ENCODE measurements at places on chromosomes 7 and 10.

- DNase-seq = no peak
Measured at GRCh38 chr10:120998251-120998650, 147.1 kb downstream of the WDR11 start.

DNA sequence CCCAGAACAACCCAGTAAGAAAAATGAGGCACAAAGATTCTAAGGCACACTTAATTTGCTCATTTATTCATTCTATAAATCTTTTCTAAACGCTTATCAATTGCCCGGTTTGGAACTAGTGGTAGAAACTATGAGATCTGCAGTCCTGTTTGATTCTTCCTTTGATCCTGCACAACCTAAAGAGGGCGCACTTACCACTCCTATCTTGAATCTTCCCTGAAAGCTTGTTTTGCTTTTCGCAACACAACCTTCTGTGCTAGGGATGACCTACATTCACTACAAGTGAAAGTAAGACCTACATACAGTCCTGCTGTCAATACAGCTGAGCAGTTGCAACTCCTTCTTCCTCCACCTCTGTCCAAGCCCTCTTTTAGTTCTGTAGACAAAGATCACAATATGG is 12.6 kb upstream of the ARL4A start:
- DNase-seq = no peak

- no peak for DNase-seq
Measured at GRCh38 chr10:112389271-112389822, 15.4 kb downstream of the ACSL5 start.

DNA sequence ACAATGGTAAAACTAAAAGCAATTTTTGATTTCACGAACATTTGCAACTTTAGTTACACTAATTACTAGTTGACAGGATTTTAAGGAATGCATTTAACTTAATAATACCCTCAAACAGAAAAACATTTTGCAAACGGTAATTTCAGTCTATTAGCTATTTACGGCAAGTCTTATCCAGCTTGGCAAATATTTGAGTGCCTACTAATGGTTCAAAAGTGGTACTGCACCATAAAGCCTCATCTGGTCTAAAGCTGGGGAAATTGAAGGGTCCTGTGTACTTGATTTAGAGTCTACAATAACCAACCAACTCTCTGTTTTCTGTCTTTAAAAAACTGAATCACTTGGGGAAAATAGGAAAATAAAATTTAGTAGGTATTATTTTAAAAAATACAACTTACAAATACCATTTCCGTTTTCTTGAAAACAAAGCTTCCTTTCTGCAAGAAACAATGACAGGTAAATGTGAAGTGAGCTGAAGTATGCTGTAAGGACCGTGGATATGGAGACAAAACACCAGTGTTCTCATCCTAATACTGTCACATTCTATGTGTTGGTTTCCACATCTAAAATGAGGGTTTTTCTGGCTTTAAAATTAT is 142.3 kb downstream of the VPS50 start:
- peak; percentile 8 for DNase-seq

DNA sequence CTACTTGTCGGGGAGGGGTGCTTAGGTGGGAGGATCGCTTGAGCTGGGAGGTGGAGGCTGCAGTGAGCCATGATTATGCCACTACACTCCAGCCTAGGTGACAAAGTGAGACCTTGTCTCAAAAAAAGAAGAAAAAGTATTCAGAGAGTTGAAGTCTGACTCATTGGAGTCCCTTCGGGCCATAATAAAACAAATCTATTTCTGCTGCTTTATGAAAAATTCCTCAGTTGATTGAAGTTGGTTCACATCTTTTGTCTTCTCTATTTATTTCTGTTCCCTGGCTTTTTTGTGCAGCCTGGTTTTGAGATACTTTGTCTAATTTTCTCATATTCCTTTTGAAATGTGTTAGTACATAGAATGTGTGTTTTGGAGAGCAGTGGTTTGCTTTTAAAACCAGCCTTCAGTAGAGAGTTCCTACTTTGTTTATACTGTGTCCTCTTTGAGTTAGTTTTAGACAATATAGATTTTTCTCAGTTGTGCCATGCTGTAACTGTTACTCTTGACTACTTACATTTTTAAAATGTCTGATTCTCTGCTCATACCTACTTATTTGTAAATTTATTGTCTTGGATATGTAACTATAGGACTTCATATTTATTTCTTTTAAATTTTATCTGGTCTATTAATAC is 36.7 kb downstream of the LUC7L2 start:
- DNase-seq = no peak

GRCh38 chr10:11546581-11546980 is 64.9 kb downstream of the USP6NL start:
- no peak for DNase-seq

- DNase-seq = no peak
Measured at GRCh38 chr7:157301610-157302120, 35.1 kb upstream of the DNAJB6 start.

GRCh38 chr7:110612680-110613079 is 478.2 kb upstream of the LRRN3 start:
- no peak for DNase-seq

DNA sequence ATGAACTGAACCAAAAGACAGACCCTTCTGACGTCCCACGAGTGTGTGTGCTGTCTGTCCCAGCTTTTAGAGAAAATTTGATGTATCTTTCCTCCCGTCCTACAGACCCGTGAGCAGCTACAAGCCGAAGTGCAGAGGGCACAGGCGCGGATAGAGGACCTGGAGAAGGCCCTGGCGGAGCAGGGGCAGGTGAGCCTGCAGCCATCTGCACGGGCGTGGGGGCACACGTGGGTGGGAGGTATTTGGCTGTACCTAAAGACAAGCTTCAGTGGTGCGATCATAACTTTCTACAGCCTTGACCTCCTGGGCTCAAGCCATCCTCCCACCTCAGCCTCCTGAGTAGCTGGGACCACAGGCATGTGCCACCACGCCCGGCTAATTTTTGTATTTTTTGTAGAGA is 41.7 kb upstream of the DPYSL4 start:
- DNase-seq = no peak

DNA sequence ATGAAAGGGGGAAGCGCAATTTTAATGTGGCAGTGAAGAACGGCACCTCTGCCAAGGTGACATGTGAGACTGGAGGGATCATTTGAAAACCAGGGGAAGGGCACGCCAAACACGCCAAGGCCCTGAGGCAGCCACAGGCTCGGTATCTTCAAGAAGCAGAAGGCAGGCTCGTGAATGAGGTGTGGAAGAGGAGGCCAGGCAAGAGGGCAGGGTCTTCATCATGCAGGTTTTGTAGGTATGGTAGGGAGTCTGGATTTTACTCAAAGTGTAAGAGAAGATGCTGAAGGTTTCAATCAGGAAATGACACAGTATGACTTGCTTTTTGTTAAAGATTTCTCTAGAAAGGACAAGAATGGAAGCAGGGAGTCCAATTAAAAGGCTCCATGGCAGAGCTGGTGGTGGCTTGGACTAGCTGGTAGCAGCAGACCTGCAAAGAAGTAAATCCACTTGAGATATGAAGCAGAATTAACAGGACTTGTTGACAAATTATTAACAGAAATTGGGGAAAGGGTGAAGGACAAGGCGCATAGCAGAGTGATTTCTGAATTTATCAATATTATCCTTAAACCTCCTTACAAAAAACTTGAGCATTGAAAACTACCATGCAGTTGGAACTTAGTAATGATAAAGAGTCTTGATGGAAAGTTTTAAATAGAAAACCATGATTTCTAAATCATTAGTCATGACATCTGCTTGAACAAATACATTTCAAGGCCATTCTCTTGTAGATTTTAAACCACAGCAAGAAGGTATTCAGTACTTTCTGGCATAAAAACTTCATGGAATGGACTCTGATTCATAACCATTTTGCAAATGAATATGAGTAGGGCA is 70.4 kb downstream of the COA1 start:
- DNase-seq = peak; percentile 81

GRCh38 chr10:127832501-127832900 is 60.2 kb downstream of the CLRN3 start:
- DNase-seq = no peak

DNA sequence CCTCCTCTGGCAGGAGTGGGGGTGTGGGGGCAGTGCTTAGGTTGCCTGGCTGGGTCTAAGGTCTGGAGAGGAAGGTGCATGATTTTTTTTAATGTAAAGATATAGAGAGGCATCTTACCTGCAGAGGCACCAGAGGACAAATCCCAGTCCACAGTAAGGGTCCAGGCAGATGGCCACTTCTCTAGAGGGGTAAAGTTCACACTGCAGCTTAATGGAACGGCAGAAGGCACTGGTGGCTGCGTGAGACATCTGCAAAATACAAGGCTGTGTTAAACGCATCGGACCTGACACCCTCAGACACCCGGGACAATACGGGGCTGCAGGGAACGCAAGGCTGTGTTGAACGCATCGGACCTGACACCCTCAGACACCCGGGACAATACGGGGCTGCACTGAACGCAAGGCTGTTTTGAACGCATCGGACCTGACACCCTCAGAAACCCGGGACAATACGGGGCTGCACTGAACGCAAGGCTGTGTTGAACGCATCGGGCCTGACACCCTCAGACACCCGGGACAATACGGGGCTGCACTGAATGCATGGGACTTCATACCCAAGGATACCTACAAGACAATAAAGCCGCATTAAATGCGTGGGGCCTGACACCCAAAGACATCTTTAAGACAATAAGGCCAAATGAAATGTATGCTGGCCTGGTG is 206.0 kb downstream of the ZMYND11 start:
- no peak for DNase-seq

DNA sequence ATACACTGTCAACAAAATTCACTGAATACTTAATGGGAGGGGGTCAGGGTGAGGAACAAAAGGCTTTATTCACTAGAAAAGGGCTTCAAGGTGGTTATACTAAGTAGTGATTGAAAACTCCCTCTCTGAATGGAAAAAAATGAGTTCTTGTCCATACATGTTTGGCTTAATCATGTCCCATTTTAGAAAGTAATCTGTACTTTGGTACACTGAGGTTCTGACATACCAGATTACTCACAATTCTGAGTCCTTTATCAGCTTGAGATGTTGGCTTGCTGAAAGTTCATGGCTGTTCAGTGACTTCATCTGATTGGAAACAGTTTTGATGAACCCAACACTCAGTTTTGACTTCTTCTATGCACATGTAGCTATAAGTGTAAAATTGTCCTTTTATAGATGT is 12.8 kb upstream of the NOBOX start:
- DNase-seq = no peak

DNA sequence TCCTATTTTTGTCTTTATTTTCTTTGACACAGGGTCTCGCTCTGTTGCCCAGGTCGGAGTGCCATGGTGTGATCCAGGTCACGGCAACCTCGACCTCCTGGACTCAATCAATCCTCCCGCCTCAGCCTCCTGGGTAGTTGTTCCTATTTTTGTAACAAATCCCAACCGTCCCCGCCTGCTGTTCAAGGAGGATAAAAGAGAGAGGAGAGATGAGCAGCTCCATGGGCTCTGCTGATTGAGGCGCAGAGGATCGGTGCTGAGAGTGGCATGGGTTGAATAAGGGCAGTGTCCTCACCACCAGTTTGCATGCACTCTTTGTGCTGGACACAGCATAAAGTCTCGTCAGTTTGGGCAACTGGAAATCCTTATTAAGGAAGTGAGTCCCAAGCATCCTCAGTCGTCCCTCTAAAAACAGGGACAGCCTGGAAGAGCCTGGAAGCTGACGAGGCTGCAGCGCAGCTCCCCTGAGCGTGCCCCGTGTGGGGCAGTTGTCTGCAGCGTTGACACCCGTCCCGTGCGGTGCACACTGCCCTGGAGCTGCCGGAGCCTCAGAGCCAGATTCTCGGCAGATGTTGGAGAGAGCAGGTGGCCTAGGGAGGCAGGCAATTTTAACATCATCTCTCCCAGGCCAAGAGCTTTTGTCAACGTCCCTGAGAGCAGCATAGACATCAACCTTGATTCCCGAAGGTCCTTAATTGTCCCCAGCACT is 404.2 kb upstream of the RNF32 start:
- no peak for DNase-seq

GRCh38 chr7:129367700-129368388 is 66.4 kb upstream of the STRIP2 start:
- DNase-seq = peak; percentile 10

GRCh38 chr7:32941681-32942414 is 15.4 kb upstream of the FKBP9 start:
- DNase-seq = no peak

- no peak for DNase-seq
Measured at GRCh38 chr10:107994621-107995270, 830.2 kb upstream of the SORCS1 start.

DNA sequence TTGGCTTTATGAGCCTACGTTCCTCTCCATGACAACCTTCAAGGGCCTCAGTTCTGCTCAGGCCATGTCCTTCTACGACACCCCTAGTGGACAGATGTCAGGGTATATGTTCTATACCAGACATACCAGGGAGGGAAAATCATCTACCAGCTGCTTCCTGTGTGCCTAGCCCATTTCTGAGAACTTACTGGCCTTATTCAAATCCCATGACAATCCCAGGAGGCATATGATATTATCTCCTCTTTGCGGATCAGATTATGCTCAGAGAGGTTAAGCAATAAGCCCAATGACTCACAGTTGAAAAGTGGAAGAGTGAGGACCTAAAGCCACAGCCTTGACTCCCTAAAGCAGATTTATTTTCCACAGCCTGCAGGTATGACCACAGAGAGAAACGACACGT is 139.3 kb downstream of the GLI3 start:
- no peak for DNase-seq

DNA sequence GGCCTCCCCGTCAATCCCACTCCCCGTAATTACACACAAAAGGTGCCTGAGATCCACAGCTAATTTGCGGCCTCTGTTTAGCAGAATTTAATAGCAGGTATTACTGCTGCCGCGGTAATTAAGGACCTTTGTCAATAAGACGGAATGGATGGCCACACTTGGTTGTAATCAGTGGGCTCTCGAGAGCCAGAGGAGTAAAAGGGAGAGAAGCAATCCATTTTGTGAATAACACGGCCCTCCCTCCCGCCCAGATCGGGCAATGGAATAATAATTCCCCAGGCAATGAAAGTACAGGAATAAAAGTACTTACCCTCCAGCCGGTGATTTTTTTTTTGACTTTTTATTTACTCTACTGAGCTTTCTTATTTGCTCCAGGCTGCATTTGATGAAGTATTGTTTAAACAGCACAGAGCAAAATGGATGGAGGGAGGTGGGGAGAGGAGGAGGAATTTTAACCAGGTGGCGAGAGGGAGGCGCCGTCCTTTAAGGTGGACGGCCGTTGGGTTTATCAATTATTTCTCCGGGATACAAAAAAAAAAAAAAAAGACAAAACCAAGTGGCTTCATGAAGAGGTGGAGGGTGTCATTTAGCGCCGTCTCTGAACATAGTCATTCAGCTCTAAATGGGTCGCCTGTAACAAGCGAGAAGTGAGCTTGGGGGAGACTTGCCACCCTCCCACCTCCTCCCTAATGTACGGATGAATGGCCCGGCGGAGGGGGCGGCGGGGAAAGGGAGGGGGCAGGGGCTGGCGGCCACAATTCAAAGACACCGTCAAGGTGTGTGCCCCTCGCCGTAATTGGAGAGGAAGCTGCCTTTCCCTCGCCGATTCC is 120.3 kb downstream of the BUB3 start:
- DNase-seq = no peak

GRCh38 chr7:116829041-116829440 is 33.3 kb upstream of the CAPZA2 start:
- no peak for DNase-seq

DNA sequence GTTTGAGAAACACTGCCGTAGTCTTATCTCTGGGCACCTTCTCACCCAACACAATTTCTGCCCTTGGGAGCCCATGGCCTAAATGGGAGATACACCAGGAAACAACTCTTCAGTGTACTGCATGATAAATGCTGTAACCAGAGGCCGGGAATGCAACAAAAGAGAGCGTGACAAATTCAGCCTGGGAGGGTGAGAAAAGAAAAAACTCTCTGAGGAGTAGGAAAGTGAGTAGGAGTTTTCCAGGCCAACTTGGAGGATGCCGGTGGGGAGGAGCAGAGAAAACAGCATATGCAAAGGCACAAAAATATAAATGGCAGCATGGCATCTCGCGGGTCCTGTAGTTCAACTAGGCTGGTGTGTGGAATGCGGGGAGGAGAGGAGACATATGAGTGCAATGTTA is 624.5 kb downstream of the PARD3 start:
- DNase-seq = no peak

All from fibroblast of skin of left biceps (primary cell).